NCI-H345 (cell line): ENCODE measurements at places on chromosomes 5 and 9.

- no peak for DNase-seq
Measured at GRCh38 chr9:104810421-104811339, 46.8 kb downstream of the NIPSNAP3B start.

GRCh38 chr5:178103612-178104011 is 9.7 kb upstream of the N4BP3 start:
- DNase-seq, result no peak

DNA sequence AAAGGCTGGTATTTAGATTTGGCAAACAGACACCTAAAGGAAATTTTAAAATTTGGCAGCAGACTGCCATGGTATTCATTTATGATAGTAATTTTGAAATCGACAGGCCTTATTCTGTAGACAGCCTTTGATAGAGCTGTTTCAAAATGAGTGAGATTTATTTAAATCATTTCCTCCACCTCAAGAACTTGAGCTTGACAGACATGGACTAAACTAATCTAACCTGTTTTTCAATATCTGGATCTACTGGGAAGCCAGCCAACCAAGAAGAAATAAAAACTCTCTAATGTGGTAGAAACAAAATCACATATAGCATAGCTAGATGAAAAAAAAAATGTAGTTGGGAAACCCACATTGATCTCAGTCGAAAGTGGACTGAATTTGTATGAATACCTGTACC is 56.9 kb upstream of the RASA1 start:
- DNase-seq, result peak; percentile 16

GRCh38 chr5:1728846-1729245 is 70.8 kb downstream of the MRPL36 start:
- no peak for DNase-seq

DNA sequence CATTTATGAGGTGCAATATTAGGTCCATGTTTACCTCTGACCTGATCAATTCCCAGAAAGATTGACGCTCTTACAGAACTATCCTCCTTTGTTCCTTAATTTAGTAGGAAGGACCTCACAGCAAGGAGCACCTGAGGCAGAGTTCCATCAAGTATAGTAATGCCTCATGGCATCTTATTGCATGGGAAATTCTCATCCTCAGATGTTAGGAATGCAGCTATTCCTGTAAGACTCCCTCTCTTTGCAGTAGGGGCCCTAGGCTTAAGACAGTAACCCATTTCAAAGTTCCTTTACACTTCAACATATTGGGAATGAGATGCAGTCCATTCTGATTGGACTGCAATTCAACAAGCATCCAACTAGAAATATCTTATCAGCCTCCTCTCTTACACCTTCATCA is 69.8 kb downstream of the SLCO4C1 start:
- no peak for DNase-seq

- DNase-seq, result no peak
Measured at GRCh38 chr9:96448546-96449170, 1.3 kb upstream of the HABP4 start.

DNA sequence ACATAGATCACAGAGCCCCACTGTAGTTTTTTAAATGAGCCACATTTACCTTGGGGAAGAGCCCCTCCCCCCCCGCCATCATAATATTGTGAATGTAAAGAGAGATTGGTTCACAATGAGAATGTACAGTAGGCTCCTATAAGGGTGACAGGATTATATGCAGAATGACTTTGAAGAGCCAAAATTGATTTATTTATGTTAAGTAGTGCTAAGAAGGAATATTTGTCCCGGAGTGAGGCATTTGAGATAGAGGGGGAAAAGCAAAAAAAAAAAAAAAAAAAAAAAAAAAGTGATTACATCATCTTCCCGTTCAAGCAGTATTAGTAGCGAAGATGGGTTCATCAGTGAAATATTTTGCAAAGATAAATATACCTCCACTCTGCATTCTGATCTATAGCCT is 73.9 kb downstream of the PIK3R1 start:
- DNase-seq, result no peak

DNA sequence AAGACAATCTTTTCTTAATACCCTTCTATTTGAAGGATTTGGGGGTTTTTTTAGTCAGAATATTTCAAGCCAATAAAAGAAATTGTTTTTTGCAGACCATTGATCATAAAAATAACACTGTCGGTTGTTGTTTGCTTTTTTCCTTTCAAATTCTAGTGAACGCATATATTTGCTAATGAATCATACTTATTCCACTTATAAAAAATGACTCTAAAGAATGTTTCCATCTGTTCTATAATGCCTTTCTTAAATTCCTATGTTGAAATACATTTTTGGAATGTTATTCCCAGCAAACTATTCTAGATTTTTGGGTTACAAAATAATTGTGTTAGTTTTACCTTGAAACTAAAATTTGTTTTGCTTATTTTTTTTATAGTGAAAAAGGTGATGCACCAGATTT is 32.2 kb downstream of the CWC27 start:
- DNase-seq, result no peak

DNA sequence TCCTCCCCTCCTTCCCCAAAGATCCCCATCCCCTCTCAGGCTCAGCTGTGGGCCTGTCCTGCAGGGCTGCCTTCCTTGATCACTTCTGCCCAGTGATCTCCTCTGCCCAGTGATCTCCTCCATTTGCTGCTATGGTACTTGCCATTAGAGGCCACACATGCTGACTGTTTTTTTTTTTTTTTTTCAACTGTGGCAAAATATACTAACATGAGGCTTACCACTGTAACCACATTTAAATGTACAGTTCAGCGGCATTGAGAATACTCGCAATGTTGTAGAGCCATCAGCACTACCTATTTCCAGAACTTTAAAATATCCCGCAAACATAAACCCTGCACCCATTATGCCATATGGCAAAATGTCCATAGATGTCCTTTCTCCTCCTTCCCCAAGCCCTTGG is 61.7 kb upstream of the EPB41L4B start:
- no peak for DNase-seq

DNA sequence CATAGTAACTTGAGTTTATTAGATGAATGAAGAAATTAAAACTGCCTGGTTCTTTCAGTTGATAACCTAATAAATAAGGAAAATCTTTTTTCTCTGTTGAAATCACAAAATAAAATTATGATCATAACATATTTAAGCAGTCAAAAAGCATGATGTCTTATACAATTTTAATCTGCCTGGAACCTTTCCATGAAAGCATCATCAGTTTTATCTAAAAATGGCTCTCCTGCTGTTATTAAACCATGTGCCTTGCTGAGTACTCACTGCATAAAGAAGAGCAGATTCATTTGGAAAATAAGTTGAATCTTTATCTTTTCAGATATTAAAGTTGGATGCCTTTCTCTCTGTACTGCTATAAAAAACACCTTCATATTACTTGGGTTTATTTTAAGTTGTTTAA is 148.8 kb downstream of the SLC24A2 start:
- DNase-seq, result no peak

DNA sequence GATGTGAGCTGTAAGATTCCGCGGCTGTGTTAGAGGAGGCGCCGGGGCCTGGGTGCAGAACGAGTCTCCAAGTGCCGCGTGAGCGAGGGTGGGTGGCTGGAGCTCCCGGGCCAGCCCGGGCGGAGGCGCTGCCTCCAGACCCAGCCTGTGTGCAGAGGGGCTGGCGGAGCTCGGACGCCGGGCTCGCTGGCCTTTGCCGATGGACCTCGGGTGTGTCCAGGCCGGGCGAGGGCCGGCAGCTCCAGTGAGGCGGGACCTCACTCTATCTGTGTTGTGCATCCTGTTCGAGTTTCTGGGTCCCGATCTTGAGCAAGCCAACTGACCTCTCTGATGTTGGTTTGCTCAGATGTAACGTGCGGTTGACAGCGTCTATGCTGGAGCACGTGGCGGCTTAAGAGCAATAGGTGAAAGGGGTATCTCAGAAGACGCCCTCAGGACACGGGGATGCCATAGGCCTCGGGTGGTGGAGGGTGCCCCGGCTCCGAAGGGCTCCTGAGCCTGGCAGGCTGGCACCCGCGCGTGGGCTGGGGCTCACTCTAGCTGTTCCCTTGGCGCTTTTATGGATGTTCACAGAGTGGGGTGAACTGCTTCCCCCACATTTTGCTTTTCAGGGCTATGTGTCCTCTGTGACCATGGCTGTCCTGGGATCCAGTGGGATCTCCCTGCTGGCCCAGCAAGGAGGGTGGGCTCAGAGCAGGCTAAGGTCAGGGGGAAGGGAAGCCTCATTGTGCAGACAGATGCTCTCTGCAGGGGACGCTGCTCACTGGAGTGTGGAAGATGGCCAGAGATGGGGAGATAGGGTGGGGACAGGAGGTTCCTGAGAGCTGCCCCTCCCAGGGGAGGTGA is 69.8 kb downstream of the MRPL36 start:
- no peak for DNase-seq

GRCh38 chr5:10920400-10920799 is 159.4 kb upstream of the DAP start:
- no peak for DNase-seq

DNA sequence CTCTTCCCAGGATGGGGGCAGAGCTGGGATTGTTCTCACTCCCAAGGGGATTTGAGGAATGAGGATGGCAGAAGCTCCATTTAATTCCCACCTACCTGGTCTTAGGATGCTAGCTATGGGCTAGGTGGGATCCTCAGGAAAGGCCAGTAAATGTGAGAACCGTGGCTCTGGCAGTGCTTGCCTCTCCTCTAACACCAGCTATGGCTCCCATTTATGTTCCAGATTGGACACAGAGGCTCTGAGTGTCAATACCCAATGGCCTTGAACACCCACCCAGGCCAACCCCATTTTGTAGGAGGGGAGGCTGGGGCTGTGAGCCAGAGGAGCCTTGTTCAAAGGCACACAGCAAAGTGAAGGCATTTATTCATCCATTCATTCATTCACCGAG is 10.2 kb upstream of the DAB2IP start:
- no peak for DNase-seq

GRCh38 chr5:122377026-122377425 is 65.0 kb downstream of the SNCAIP start:
- DNase-seq, result no peak

DNA sequence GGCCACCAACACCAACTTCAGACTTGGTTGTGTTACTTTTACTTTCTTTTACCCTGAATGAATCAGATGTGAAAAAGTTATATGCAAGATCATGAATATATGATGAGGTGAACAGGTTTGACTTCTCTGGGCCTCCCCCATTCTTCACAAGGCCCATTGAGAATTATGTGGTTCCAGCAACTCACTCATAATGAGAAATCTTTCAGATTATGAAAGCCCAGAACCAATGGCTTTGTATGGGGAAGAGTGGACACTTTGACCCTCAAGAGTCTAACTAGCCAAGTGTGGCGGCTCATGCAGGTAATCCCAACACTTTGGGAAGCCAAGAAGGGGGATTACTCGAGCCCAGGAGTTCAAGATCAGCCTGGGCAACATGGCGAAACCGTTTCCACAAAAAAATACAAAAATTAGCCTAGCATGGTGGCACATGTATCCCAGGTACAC is 16.1 kb upstream of the LNPEP start:
- DNase-seq, result no peak

GRCh38 chr5:129243039-129243438 is 148.5 kb downstream of the ISOC1 start:
- DNase-seq, result no peak

- no peak for DNase-seq
Measured at GRCh38 chr5:86170194-86170593, 447.5 kb upstream of the COX7C start.

- no peak for DNase-seq
Measured at GRCh38 chr5:74669821-74670220, 15.2 kb upstream of the HEXB start.

DNA sequence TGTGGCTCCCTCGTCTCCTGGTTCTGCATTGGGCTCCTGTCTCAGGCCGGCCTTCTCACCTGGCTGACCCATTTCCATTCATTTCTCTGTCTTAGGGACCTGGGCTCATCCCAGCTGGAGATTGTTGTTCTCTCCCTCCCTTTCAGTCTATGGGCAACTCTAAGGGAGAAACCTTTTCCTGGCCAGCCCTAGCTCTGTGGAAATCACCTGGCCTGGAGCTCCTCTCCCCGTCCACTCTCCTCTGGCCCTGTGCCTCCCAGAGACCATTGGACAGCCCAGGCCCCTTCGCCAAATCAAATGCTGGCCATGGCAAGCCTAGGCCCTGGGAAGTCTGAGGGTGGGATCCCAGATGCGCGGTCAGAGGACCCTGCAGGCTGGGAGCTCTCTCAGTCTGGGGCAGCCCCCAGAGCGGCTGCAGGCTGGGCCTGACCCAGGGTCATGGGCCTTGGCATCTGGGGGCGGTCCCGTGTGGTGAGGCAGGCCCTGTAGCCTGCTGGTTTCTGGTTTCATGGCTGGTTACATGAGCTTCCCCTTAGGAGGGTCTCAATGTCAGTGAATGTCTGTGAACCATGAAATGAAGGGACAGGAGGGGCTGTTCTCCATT is 253.5 kb downstream of the AOPEP start:
- DNase-seq, result no peak

GRCh38 chr5:135230251-135230925 is 168.6 kb downstream of the MACROH2A1 start:
- no peak for DNase-seq

- DNase-seq, result no peak
Measured at GRCh38 chr9:116674210-116674980, 12.7 kb upstream of the TRIM32 start.

GRCh38 chr5:14816999-14817761 is 54.4 kb downstream of the ANKH start:
- DNase-seq, result no peak

- no peak for DNase-seq
Measured at GRCh38 chr9:136111910-136112309, 6.8 kb downstream of the TMEM250 start.

- no peak for DNase-seq
Measured at GRCh38 chr5:3517348-3517747, 78.3 kb upstream of the IRX1 start.

DNA sequence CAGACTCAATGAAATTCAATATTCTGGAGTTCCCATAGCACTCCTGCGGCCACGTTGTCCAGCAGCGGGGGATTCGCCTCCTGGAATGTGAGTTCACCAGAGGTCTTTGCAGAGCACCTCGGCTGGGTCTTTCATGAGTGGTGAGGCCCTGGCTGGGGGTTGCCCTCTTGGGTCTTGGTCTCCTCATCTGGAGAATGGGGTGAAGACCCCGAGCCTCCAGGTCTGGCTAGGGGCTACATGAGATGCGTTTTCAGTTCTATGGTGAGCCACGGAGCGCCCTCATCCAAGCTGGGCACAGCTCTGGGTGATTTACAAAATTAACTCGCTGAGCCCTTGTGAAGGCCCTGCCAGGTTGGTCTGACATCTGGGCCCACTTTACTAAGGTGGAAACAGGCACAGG is 37.5 kb upstream of the RXRA start:
- DNase-seq, result no peak

- no peak for DNase-seq
Measured at GRCh38 chr5:144325532-144325931, 154.9 kb downstream of the KCTD16 start.

DNA sequence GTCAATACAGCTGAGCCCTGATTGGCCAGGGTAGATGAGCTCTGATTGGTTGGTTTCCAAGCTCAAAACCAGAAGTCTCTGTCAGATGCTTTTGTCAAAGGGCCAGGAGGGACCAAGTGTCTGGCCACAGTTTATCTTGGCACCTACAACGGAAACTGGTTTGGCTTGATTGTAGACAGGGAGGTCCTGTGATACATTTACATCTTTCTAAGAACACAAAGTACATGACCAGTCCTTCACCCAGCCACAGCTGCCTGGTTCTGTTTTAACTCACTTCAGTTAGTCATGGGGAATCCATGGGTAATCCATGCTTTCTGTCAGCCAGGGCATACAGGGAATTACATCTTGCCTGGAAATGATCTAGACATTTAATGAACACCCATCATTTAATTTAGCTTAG is 171.2 kb downstream of the SLC12A2 start:
- DNase-seq, result no peak
